ENCODE measurements at places on chromosomes 7 and 10. TPM values are rescaled to one million over a fixed set of nuclear protein-coding genes. Genes with fewer than 3 reads are reported as not detected.

Gene EPHA1
- 13.4 TPM for total RNA-seq

Gene CPA5
- not detected for total RNA-seq

Gene CUL1
- 48.2 TPM for total RNA-seq

Gene PPP1R3A
- total RNA-seq = not detected

Gene RNF148
- not detected for total RNA-seq

Gene MAGI2
- not detected for total RNA-seq

Gene MALRD1
- total RNA-seq = not detected

Gene ATRNL1
- 0.19 TPM for total RNA-seq

Gene PLXNA4
- total RNA-seq = 42.2 TPM

Gene PRTFDC1
- 0.89 TPM for total RNA-seq

Gene ASAH2
- 1.6 TPM for total RNA-seq

Gene ZC3HAV1
- 137 TPM for total RNA-seq

Gene SMKR1
- 2.2 TPM for total RNA-seq

Gene HMX3
- not detected for total RNA-seq

Gene WBP1L
- total RNA-seq = 28.1 TPM

Gene SLC16A9
- 0.05 TPM for total RNA-seq

Gene PRRT4
- 0.34 TPM for total RNA-seq

Gene BLVRA
- 31.3 TPM for total RNA-seq

Gene TFPI2
- total RNA-seq = not detected

Gene STAM
- total RNA-seq = 21.2 TPM

Gene NUP42
- total RNA-seq = 34.2 TPM

Gene ZNF862
- 37.4 TPM for total RNA-seq

Gene TCERG1L
- not detected for total RNA-seq

Gene PPP3CB
- total RNA-seq = 40.6 TPM

Gene LRRC4
- not detected for total RNA-seq

Gene POU6F2
- not detected for total RNA-seq

Gene ZNF727
- total RNA-seq = 0.15 TPM

Gene CPA4
- total RNA-seq = not detected

Gene RBM48
- 16.8 TPM for total RNA-seq

Gene WNT8B
- total RNA-seq = 0.24 TPM

Gene PTF1A
- total RNA-seq = not detected

Gene GPNMB
- 0.10 TPM for total RNA-seq

Gene CLEC5A
- not detected for total RNA-seq

Gene STEAP4
- total RNA-seq = not detected

Gene SMARCD3
- total RNA-seq = 2.3 TPM

Gene ZP3
- total RNA-seq = 8.0 TPM

Gene WASHC2A
- 49.8 TPM for total RNA-seq

Gene GPR15LG
- not detected for total RNA-seq

Gene HOXA4
- total RNA-seq = not detected

Gene RNF32
- 1.7 TPM for total RNA-seq

Gene CABCOCO1
- total RNA-seq = not detected

Gene HYAL4
- total RNA-seq = not detected

Gene SUGCT
- total RNA-seq = 0.15 TPM

Gene GPR85
- not detected for total RNA-seq

Gene HDAC9
- 0.39 TPM for total RNA-seq

Gene CCSER2
- 84.4 TPM for total RNA-seq

Gene CCNJ
- 4.3 TPM for total RNA-seq

Gene FLNC
- total RNA-seq = not detected

Gene VWA2
- not detected for total RNA-seq

Gene GPER1
- total RNA-seq = 0.10 TPM

Gene EPHB6
- total RNA-seq = 23.6 TPM

Gene LOXL4
- total RNA-seq = not detected

Gene TRIM24
- total RNA-seq = 24.8 TPM

Gene TECPR1
- total RNA-seq = 111 TPM

Gene CPA1
- not detected for total RNA-seq

Gene SLC26A3
- not detected for total RNA-seq

Gene FXYD4
- total RNA-seq = not detected

Gene CYP2W1
- total RNA-seq = not detected
